ENCODE measurements at places on chromosomes 1 and 21.
A peak's percentile ranks its signal among the peaks of the same experiment; 100 is the strongest.

DNA sequence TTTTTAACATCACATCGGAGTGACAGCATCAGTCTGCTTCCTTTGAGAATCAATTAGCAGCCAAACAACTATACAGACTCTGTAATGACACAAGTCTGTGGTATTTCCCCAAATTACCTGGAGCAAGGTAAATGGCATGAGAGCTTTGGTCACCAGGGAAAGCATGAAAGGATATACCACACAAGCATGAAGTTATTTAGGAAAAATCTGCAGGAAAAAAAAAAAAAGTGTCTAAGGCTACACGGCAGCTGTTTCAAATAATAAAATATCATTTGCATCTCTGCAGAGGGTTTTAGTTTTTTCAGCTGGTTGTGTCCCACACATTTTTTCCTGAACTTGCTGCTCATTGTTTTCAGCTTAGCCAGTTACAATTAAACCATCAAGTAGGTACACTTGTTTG is 234.7 kb downstream of the TTLL7 start:
- no peak for DNase-seq

DNA sequence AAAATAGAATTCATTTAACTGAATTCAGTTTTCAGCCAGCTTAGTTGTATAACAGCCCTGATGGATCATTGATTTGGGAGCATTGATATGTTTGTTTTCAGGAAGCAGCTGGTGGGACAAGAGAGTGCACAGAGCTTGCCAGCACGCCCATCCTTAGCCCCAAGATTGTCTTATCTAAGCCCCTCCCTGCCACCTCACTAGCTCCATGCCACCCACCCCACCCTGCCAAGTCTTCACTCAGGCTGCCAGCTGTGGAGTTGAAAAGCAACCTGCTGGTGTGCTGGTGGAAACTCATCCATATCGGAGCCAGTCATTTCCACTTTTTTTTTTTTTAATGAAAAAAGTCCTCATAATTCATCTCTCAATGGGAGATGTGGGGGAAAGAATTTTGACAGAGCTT is 11.8 kb downstream of the KIRREL1 start:
- DNase-seq, result no peak

- DNase-seq, result no peak
Observed at GRCh38 chr1:85467929-85468540, 3.1 kb upstream of the DDAH1 start.

- no peak for DNase-seq
Observed at GRCh38 chr1:233282582-233282886, 13.0 kb downstream of the PCNX2 start.

DNA sequence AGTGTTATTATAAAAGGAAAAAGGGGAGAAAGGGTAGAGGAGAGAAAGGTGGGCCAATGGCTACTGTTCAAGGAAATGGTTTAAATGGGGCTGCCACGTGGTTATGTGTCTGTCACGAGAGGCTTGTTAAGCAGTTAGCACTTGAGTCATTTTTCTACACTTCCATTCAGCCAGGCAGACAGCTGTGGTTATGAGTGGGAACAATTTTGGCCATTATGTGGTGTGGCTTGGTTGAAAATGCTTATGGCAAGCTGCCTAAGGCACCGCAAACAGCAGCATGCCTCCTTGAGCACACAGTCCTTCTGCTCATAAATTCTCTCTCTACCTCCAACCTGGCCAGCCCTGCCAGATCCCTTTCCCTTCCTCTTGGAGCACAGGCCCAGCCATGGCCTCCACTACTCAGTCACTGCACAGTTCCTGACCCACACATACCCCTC is 3.2 kb upstream of the SRM start:
- no peak for DNase-seq

DNA sequence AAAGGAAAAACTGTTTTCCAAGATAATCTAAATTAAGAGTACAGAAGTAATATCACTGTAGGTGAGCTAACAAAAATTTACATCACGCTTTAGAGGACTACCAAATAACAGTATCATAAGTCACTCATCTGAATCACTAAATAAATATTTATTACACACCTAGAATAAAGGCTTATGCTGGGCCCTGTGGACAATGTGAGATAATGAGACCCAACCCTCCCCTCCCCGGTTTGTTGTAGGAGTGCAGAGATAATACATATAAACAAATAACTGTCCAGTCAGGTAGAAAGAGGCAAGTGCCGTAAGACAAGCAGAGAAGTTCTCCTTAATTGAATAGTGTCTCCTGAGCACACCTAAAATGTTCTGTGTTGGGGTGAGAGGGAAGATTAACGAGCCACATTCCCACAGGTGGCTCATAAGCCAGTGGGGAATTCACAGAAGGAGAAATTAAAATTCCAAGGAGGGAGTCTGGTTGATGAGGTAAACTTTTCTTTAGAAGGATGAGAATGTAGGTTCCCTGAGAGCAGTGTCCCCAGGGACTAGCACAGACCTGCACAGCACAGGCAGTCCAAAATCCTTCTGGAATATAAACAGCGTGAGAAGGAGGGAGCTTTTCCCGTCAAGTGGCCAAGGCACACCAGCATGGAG is 241.4 kb downstream of the NFIA start:
- no peak for DNase-seq

GRCh38 chr1:76254104-76255030 is 179.8 kb downstream of the ST6GALNAC3 start:
- no peak for DNase-seq

GRCh38 chr21:37082856-37083528 is 9.9 kb downstream of the TTC3 start:
- no peak for DNase-seq

GRCh38 chr21:35565204-35565611 is 495.1 kb downstream of the SETD4 start:
- DNase-seq, result no peak

GRCh38 chr1:32273391-32274208 is 18.3 kb upstream of the HDAC1 start:
- no peak for DNase-seq

DNA sequence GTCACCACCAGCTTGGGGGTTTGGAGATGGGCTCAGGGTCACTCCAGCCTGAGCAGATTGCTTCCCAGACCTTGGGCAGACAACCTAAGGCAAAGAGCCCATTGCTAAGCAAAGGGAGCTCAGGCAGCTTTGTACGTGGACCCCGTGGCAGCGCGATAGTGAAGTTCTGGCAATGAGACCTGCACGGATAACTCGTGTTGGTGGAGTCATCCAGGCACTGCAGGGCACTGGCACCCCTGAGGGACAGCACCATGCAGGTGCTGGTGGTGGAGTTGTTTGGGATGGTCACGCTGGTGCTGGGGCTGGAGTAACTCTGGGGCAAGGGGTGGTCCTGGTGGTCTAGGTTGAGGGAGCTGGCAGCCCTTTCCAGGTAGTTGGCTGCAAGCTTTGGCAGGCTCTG is 13.6 kb upstream of the HSPG2 start:
- DNase-seq, result no peak

GRCh38 chr1:116570358-116571214 is at the start of gene CD58:
CD58 (minus strand) TSS chr1:116571026; CDS start chr1:116570972, 54 bp downstream.
- peak; percentile 71 for DNase-seq

GRCh38 chr1:10438677-10439163 is 8.5 kb downstream of the CENPS start:
- no peak for DNase-seq
